ENCODE measurements at places on chromosomes 2 and 18. TPM values are rescaled to one million over a fixed set of nuclear protein-coding genes. Genes with fewer than 3 reads are reported as not detected.

BOLL gene
- not detected for polyA plus RNA-seq

OSBPL1A gene
- polyA plus RNA-seq: 1.9 TPM

ANKRD30BL gene
- polyA plus RNA-seq: not detected

ANTXR1 gene
- not detected for polyA plus RNA-seq

PRLH gene
- not detected for polyA plus RNA-seq

HOXD13 gene
- polyA plus RNA-seq: not detected

SIX2 gene
- not detected for polyA plus RNA-seq

LRRC30 gene
- not detected for polyA plus RNA-seq

MARCO gene
- polyA plus RNA-seq: not detected

CWC22 gene
- polyA plus RNA-seq: 18.9 TPM

GALNT14 gene
- not detected for polyA plus RNA-seq

IL36A gene
- polyA plus RNA-seq: 0.47 TPM

OR6B2 gene
- polyA plus RNA-seq: not detected

CYS1 gene
- not detected for polyA plus RNA-seq

PECR gene
- 28.6 TPM for polyA plus RNA-seq

GATA6 gene
- polyA plus RNA-seq: 0.03 TPM

RGPD3 gene
- polyA plus RNA-seq: 0.06 TPM

SNED1 gene
- polyA plus RNA-seq: 1.4 TPM
